ENCODE measurements at places on chromosomes 16 and 17.

- DNase-seq = no peak
Observed at GRCh38 chr17:72360386-72360940, 239.6 kb downstream of the SOX9 start.

DNA sequence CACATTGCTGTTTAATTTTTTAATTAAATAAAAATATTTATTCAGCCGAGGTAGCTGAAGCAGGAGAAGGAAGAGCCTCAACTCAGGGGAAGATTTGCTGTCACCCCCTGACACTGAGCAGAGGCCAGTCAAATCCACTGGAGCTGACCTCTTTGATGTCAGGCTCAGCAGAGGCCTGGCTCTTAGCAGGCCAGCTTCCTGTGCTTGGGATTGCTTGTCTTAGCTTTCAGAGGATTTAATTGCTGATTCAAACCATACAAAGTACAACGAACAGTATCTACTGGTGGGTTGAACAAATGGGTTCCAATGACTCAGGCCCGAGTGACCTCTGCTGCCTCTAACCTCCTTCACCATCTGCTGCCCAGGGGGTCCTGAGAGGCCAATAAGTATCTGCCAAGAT lies 417.0 kb upstream of the HSBP1 start:
- DNase-seq = no peak

DNA sequence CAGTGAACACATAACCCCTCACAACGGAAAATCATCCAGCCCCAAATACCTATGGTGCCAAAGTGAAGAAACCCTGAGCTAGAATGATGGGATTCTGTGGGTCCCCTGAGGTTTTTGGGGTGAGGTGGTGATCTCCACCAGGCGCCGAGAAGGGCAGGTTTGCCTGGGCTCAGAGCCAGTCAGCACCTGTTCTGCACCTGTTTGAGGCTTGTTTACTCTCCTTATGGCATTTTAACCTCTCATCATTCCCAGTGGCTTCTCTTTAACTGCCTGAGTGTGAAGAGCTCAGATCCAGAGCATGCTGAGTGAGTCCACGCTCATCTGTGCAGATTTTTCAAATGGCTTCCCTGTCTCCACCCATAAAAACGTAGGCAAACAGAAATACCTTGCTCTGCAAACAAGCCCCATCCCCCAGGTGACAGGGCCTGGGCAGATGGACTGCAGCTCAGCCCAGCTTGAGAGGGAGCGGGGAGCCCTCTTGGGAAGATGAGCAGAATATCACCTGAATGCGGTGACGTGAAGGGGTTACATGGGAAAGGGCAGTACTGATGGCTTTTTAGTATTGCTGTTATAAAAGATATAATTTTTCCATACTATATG lies 40.1 kb upstream of the CLEC19A start:
- peak; percentile 91 for DNase-seq

- no peak for DNase-seq
Observed at GRCh38 chr16:2904922-2905240, 6.8 kb upstream of the FLYWCH1 start.

GRCh38 chr16:31130336-31130891 lies 5.1 kb downstream of the PRSS8 start:
- no peak for DNase-seq

DNA sequence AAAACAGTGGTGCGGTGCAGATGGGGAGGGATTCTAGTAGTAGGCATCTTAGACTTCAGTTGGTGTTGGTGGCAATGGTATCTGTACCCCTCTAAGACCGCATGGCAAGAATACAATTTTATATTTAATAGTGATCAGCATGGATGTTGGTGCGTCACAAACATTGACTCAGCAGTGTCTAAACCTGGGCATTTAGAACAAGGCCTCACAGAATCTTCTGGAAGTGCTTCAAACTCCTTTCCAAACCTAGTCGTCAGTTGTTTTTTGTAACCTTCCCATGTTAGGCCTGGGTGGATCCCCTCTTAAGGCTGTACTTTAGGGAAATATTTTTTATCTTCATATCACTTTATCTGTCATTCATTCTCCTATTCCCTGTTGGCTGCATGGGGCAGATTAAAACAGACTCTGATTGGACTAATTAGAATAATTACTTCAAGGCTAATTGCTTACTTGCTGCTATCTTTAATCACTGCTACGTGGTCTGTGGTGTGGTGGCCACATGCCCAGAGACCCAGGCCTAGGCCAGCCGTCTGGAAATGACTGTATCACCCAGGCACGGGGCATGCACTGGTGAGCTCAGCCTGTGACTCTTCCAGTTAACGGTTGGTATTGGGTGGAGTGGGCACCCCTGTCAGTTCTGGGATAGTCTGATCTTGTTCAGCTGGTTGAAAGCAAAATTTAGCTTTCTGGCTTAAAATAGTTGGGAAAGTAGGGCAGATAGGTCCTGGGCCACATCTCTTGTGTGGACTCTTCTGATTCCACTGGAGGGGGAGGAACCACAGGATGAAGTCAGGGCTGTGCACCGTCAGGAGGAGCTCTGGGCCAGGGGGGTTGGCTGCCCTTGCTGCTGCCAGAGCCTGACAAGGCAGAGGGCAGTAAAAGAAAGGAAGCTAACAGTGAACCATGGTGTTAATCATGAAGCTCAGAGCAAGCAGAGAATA lies 4.5 kb downstream of the ALKBH5 start:
- no peak for DNase-seq

- DNase-seq = no peak
Observed at GRCh38 chr16:17457513-17457912, 13.2 kb downstream of the XYLT1 start.

DNA sequence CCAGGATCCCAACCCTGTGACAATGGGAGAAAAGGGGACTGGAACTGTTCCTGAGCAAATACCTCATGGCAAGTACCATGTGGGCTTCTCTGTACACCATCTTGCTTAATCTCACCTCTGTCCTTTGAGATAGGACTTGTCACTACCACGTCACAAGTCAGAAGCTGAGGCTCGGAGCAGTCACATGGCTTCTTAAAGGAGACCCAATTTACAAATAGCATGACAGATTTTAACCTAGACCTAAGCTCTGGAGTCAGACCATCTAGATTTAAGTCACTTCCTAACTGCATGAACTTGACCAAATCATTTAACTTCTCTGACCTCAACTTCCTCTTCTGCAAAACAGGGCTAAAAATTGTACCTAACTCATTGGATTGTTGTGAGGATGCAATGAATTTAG lies 36.0 kb upstream of the CCL1 start:
- no peak for DNase-seq

GRCh38 chr16:66162821-66163220 lies 203.7 kb upstream of the CDH5 start:
- no peak for DNase-seq

DNA sequence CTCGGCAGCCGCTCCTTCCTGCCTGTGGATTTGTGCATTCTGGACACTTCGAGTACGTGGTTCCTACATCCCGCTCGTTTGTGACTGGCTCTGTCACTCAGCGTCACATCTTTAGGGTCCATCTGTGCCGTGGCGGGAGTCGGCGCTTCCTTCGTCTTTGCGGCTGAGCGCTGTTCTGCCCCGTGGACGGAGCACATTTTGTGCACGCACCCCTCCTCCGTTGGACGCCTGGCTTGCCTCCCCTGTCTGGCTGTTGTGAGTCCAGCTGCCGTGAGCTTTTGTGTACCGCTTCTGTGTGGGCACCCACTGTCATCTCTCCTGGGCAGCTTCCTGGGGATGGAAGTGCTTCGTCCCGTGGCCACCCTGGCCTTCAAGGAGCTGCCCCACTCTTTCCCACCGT lies 6.4 kb downstream of the ZNF469 start:
- no peak for DNase-seq

- DNase-seq = no peak
Observed at GRCh38 chr17:70558821-70559220, 389.5 kb downstream of the KCNJ2 start.

GRCh38 chr16:27798241-27798640 lies 248.3 kb downstream of the KATNIP start:
- no peak for DNase-seq

GRCh38 chr16:80844395-80844794 lies 40.0 kb upstream of the CDYL2 start:
- no peak for DNase-seq

GRCh38 chr16:68764862-68765261 lies 27.8 kb downstream of the CDH1 start:
- DNase-seq = no peak

- DNase-seq = no peak
Observed at GRCh38 chr17:43453331-43453812, 30.4 kb upstream of the DHX8 start.

DNA sequence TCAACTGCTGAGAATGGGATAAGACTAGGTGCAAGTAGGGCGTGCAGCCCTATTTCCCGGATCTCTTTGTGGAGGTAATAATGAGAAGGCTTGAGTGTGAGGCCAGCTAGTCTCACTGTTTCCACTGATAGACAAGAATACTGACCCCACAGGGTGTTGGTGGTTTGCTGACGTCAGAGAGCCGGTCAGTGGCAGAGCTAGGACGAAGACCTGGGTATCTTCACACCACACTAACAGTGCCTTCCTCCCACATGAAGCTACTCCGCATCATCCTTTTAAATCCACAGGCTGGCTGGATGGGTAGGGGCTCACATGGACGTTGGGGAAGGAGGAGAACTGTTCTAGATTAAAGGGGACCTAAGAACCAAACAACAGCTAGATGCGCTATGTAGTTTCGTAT lies 68.0 kb downstream of the ZFHX3 start:
- no peak for DNase-seq

GRCh38 chr17:38429476-38430100 lies 1.3 kb downstream of the ARHGAP23 start:
- DNase-seq = no peak

All from NCI-H1092 treated with DMSO at 0.1 percent for 48 hours (cell line).